ENCODE measurements at places on chromosomes 3 and 15.

- no peak overlapping the region for H3K27ac ChIP-seq
- H3K4me1 ChIP-seq, result no peaks in the 10 kb centered on the region
- no peak for DNase-seq
- no peak overlapping the region for H3K4me3 ChIP-seq
- no peaks in the 10 kb centered on the region for H3K27me3 ChIP-seq
These were observed 35.0 kb upstream of the LRRC3B start for GRCh38 chr3:26587571-26587970.

DNA sequence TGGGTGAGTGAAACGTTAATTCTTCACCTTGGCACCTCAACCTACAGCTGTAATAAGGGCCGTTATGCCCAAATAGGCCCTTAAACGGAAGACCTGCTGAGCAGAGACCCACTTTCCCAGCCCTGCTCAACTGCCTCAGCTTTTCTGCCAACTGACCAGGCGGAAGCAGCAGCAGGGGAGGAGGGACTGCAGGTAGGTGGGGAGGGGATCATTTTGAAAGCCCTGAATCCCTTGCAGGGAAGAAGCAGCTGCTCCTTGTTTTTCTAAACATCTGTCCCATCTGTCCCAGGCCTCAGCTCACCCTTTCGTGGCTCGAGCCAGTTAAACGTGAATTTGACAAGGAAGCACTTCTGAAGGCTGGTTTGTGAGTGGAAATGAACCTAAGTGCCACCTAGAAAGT lies 978 bp upstream of the CMC1 start:
- no peak overlapping the region for H3K27ac ChIP-seq
- H3K36me3 ChIP-seq, result no peaks in the 10 kb centered on the region
- peak overlapping the region; percentile 82 for H3K4me3 ChIP-seq
- peaks cover 20% of the 10 kb centered on the region for H3K27me3 ChIP-seq
- H3K4me1 ChIP-seq, result peaks cover 15% of the 10 kb centered on the region

DNA sequence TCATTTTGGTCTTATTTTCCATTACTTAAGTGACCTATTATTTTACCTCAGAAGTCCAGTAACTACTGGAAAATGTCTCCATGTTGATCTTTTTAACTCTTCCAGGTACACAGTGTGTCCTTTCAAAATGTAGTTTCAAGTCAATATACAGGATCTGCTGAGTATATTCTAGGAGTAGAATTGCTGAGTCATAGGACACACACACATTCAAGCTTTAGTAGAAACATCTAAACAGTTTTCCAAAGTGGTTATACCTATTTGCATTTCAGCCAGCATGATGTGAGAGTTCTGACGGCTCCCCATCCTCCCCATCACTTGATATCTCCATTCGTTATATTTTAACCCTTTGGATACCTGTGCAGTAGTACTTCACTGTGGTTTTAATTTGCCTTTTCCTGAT lies 271.9 kb downstream of the MCTP2 start:
- no peaks in the 10 kb centered on the region for H3K27me3 ChIP-seq
- no peak overlapping the region for H3K4me3 ChIP-seq
- H3K27ac ChIP-seq, result no peak overlapping the region

DNA sequence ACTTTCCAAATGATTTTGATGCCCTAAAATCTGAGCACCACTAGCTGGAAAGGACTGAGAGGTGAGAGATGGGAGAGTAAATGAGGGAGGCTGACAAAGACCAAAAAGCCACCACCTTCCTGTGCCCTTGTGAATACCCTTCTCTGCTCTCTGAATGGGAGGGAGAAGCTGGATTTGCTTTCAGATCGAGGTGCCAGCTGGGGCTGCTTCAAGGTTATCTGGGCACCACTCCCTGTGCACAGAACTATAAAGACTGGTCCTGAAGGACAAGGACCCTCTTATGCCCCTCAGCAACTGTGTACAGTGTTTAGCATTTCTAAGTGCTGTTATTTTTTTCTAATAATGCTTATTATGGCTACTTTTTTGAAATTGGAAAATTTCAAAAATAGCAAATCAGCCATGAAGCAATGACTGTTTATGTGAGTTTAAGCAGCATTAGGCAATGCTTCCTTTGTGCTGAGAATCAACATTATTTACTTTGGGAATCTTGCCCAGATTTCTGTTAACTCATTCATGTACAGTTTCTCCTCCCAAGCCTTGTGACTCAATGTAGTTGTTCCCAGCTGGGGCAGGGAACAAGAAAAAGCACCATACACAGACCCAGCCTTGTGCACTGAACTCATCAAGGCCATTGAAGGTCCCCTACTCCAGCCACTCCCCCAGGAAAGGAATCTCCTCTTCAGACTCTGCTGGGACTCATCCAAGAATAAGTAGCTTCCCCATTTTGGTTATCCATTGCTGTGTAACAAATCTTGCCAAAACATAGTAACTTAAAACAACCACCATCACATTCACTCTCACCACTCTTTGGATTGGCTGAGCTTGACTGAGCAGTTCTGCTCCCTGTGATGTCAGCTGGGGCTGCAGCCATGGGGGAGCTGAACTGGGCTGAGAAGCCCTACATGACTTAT lies 37.3 kb upstream of the CDV3 start:
- peaks cover 29% of the 10 kb centered on the region for H3K4me1 ChIP-seq
- no peak overlapping the region for H3K4me3 ChIP-seq
- H3K27ac ChIP-seq, result peak overlapping the region; percentile 62

- no peaks in the 10 kb centered on the region for H3K27me3 ChIP-seq
- H3K4me1 ChIP-seq, result peaks cover 10% of the 10 kb centered on the region
- no peak overlapping the region for H3K27ac ChIP-seq
- no peak overlapping the region for H3K4me3 ChIP-seq
- peaks cover 26% of the 10 kb centered on the region for H3K36me3 ChIP-seq
These were observed 21.0 kb downstream of the SEC61A1 start for GRCh38 chr3:128073185-128073725.

GRCh38 chr3:194989241-194989640 lies 281.7 kb downstream of the XXYLT1 start:
- no peak overlapping the region for H3K4me3 ChIP-seq
- no peak overlapping the region for H3K27ac ChIP-seq
- no peaks in the 10 kb centered on the region for H3K4me1 ChIP-seq
- H3K36me3 ChIP-seq, result no peaks in the 10 kb centered on the region
- H3K27me3 ChIP-seq, result peaks cover 15% of the 10 kb centered on the region

DNA sequence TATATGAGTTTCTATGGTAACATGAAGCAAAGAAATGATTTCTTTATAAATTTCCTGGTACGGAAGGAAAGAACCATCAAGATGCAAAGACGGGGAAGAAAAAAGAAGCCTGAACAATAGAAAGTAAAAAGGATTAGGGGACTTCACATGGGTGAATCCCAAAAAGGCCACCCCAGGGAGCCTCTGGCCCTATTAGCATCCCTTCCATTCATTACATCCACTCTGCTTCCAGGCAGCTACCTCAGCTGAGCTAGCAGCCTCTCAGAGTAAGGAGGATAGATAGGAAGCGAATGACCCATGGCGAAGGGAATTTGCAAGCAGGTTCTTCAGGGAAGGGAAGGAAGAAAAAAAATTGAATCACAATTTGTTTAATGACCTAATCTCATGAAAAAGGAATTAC lies 81.6 kb downstream of the GABRB3 start:
- H3K4me3 ChIP-seq, result no peak overlapping the region
- DNase-seq, result no peak
- H3K27me3 ChIP-seq, result no peaks in the 10 kb centered on the region
- H3K4me1 ChIP-seq, result no peaks in the 10 kb centered on the region
- H3K27ac ChIP-seq, result no peak overlapping the region

DNA sequence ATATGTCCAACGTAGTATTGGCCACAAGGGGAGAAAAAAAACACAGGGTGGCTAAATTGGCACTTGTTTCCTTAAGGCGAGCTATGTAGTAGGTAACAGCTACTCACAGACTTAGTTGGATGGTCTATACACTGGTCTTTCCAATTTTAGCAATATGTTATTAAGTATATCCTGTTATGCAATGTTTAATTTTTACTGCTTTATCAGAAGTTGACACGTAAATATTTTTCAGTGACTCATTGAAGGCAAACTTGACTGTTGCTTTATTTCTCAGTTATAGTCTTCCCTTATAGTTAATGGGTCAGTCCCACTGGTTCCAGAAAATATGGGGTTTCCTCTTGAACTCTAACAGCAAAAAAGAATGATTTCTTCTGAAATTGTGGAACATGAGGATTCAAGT lies 46.5 kb downstream of the ADPGK start:
- H3K27ac ChIP-seq, result no peak overlapping the region
- H3K4me3 ChIP-seq, result no peak overlapping the region
- H3K36me3 ChIP-seq, result peaks cover 71% of the 10 kb centered on the region
- no peak for DNase-seq
- H3K4me1 ChIP-seq, result no peaks in the 10 kb centered on the region

GRCh38 chr3:40923651-40924050 lies 275.7 kb upstream of the CTNNB1 start:
- DNase-seq, result no peak
- no peak overlapping the region for H3K4me3 ChIP-seq
- H3K27ac ChIP-seq, result no peak overlapping the region
- no peaks in the 10 kb centered on the region for H3K4me1 ChIP-seq
- peaks cover 7% of the 10 kb centered on the region for H3K27me3 ChIP-seq
